HepG2 (cell line): ENCODE measurements at places on chromosomes 13 and 19.

DNA sequence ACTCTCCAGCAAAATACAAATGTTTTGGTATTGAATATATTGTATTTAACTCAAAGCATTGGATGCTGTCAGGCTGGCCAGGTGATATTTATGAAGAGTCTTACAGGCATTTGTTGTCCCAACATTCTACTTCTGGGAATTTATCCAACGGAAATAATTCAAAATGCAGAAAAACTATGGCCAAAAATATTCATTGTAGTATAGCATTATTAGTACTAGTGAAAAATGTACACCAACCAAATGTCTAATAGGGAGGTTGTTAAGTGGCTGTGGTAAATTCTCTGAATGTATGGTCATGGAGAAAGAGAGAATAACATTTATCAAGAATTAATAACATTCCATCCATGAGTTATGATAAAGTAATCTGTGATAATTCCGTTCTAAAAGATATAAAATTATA, 38.6 kb upstream of the GAS6 start:
- no peak for DNase-seq

- no peak for DNase-seq
Measured at GRCh38 chr19:1767464-1767933, 14.2 kb downstream of the ONECUT3 start.

GRCh38 chr19:4075373-4075772, 8.7 kb upstream of the ZBTB7A start:
- no peak for DNase-seq

DNA sequence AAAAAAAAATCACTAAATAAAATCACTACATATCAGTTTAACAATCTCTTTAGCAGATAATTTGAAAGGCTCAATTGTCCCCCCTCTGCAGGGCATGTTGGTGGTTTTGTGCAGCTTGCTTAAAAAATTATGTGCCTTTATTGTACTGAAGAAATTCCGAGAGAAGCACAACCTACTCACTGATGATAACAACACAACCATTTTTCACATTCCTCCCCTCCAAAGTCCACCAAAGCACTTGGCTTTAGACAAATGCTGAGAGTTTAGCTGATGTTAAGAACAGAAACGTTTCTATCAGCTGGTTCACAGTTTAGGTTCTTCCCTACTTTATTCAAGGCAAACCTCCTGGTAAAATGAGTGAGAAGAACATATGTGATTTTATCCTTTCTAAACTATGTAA, 923 bp downstream of the DOCK9 start:
- DNase-seq = no peak

DNA sequence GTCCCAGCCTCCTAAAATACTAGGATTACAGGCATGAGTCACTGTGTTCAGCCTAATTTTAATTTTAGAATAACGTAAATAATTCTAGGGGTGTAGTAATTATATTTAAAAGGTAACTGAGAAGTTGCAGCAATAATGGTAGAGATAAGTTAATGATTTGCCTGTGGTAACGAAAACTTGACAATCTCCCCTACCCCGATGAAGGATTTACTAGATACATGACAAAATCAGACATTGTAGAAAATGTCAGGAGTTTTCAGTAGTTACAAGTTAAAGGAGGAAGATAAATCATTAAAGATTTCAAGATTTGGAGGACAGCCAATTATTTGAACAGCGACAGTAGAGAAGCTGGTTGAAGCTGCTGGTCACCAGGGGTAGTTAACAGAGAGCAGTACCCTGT, 652.2 kb upstream of the PCDH20 start:
- no peak for DNase-seq

DNA sequence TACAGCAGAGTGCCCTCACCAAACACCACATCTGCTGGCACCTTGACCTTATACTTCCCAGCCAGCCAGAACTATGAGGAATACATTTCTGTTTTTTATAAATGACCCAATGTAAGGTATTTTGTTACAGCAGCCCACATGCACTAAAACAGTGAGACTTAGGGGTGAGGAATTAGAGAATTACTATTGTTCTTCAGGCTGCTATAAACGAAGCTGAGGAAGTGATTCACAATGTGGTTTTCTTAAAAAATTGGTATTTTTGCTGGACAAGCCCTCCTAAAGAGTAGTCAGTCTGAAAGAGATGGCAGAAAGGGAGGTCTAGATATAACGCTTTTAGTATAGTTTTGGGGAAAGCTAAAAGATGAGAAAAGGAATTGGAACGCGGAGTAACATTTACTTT, 101.0 kb downstream of the SLITRK6 start:
- DNase-seq = no peak

DNA sequence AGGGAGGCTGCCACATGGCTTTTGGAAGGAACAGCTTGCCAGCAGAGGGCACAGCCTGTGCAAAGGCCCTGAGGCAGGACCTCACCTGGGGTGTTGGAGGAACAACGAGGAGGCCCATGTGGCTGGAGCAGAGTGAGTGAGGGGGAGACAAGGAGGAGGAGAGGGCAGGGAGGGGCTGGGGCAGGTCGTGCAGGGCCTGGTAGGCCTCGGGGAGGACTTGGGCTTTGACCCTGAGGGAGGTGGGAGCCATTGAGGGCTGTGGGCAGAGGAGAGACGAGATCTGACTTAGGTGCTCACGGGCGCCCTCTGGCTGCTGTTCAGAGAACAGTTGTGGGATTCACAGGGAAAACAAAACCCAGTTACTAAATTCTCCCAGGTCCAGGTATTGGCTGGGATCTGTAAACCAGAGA, 25.2 kb downstream of the ZNRF4 start:
- peak; percentile 30 for DNase-seq

DNA sequence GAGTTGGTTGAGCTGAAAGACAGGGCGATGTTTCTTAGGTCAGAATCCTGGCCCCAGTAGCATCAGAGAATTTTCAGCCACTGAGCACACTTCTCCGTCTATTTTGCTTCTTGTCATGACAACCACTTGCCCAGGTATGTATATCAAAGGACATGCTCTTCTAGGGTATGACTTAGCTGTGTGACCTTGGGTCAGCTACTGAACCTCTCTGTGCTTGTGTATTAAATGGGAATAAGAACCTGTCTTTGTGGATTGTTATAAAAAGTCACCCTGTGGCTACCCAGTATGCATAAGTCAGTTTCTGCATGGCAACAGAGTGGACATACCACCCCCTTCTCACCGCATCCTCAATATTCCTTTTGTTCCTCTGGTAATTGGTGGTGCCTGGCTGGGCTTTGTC, 26.1 kb downstream of the MBD3L1 start:
- no peak for DNase-seq

GRCh38 chr13:111944171-111944583, 122.8 kb upstream of the SOX1 start:
- DNase-seq = no peak

- DNase-seq = no peak
Measured at GRCh38 chr13:76380446-76381065, 505.6 kb downstream of the KCTD12 start.

GRCh38 chr19:36547001-36547732, 19.1 kb upstream of the ZNF260 start:
- no peak for DNase-seq

- DNase-seq = no peak
Measured at GRCh38 chr19:49557641-49558325, 22.6 kb downstream of the NOSIP start.

DNA sequence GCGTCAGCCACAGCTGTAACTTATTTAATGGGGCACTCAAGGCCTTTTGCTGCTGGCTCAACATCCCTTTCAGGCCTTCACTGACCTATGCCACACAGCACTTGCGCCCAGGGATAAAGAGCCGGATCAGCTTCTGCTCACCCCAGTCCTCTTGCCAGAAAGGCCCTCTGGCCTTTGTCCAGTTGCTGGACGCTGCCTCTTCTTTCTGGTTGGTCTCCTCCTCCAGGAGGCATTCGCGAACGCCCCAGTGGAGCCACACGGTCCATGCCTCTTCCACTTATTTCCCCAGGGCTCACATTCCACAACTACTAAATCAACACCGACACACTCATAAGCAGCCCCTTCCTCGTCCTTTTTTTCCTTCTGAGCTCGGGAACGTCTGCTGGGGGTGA, 3.7 kb upstream of the ZNF329 start:
- DNase-seq = peak; percentile 38

DNA sequence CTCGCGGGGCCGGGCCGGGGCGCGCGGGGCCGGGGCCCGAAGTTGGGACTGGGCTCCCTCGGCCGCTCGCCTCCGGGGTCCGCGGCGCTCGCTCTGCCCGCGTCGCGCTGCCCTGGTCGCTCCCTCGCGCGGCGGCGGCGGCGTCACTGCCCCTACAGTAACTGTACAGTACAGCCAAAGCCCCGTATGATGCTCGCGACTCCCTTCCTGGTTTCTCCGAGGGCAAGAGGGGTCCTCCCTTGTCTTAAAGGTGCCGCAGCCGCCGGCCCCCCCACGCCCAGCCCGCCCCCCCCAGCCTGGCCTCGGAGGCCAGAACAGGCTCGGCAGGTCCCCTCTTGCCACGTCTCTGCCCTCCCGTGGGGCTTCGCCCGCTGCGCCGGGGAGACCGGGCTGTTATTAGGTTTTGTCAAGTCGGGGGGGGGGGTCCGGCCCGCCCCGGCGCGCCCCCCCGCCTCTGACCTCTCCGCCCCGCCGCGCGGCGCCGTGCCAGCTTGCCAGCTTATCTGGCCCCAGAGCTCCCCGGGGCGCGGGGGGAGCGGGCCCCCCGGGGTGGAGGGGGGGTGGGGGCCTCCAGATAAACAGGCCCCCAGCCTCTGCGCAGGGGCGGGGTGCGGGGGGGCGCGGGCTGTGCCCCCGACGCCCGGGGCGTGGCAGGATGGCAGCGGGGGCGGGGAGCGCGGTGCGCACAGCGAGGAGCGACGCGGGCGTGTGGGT, at the start of gene ZBTB7A:
ZBTB7A (minus strand) TSS at position 218 of the 714 bp plus-strand sequence. CDS start 11,667 bp downstream, outside the sequence.
- DNase-seq = peak; percentile 60

GRCh38 chr13:113547238-113547971, 37.1 kb upstream of the TFDP1 start:
- DNase-seq = no peak

- DNase-seq = no peak
Measured at GRCh38 chr13:39818953-39819352, 163.5 kb downstream of the COG6 start.

- no peak for DNase-seq
Measured at GRCh38 chr13:99316657-99317256, 9.6 kb upstream of the GPR183 start.

GRCh38 chr13:26117620-26118019, 65.8 kb upstream of the SHISA2 start:
- DNase-seq = no peak

DNA sequence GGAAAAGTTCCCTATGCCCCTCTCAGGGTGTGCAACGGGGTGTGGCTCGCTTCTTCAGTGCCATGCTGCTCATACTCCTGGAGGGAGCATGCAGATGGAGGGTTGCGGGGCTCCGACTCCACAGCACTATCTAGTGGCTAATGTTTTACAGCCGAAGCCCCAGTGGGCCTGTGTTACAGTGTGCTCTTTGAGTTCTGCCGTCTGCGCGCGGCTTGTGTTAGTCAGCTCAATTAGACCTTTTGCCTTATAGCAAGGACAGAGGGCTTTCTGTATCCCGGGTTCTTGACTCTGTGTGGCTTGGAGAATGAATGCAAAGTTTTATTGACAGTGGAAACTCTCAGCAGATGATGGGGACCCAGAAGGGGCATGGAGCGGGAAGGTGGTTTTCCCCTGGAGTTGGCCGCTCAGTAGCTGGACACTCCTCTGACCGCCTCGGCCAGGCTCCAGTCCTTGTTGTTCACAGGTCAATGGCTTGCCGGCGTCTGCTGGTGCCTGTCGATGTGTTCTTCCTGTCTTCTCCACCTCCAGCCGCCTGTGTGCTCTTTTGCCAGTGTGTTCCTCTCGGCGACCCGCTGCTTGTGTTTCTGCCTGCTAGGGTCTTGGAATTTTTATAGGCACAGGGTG, 383.4 kb downstream of the LMO7 start:
- peak; percentile 63 for DNase-seq

DNA sequence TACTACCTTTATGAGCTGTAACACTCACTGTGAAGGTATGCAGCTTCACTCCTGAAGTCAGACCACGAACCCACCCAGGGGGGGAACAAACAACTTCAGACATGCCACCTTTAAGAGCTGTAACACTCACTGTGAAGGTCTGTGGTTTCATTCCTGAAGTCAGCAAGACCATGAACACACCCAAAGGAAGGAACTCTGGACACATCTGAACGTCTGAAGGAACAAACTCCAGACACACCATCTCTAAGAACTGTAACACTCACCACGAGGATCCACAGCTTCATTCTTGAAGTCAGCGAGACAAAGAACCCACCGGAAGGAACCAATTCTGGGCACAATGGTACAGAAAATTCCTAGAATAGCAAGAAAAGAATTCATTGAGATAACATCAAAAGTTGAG, 1796.5 kb upstream of the MIR17HG start:
- DNase-seq = no peak

GRCh38 chr13:39521701-39522100, 81.3 kb downstream of the LHFPL6 start:
- DNase-seq = no peak

- DNase-seq = no peak
Measured at GRCh38 chr19:29514525-29515232, 11.1 kb upstream of the VSTM2B start.

GRCh38 chr13:19632915-19633478, 462 bp upstream of the MPHOSPH8 start:
- DNase-seq = no peak

DNA sequence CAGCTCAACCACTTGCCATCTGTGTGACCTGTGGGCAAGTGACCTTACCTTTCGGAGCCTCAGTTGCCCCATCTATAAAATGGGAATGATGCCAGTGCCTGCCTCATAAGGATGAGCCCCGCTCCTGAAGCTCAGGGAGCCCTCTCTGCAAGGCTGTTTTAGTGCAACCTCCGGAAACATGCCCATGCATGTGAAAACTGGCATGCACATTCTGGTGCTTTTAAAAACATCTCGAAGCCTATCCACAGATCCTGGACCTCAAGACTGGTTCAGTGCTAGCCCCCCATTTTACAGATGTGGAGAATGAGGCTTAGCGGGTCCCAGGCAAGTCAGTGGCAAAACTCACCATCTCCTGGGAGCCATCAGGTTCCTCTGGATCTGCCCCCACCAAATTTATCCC, 5.6 kb downstream of the CADM4 start:
- no peak for DNase-seq

DNA sequence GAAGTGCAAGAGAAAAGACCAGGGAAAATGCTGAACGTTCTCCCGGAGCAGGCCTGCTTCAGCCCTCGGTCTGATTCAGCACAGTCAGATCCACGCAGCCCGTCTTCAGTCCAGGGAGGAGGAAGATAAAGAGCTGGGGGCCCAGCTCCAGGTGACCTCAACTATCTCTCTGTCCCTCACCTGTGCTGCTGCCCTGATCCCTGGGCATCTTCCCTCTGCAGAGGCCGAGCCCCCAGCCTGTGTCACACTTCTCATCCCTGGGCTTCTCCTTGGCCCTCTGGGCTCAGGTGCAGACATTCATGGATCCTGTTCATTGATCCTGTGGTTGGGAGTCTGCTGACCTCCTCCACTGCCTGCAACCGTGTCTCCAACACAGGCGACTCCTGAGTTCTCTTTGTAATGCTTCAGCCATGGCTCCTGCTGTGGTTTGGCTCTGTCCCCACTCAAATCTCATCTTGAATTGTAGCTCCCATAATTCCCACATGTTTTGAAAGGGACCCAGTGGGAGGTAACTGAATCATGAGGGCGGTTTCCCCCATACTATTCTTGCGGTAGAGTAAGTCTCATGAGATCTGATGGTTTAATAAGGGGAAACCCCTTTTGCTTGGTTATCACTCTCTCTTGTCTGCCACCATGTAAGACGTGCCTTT, 27.9 kb downstream of the COL4A2 start:
- no peak for DNase-seq

GRCh38 chr13:98810746-98811145, 58.3 kb upstream of the SLC15A1 start:
- DNase-seq = no peak
